Stimulated activated CD4-positive, alpha-beta T cell treated with anti-CD3 and anti-CD28 coated beads, Interleukin-2, amount 100 ng/mL, for 48 hours (primary cell): ENCODE measurements at places on chromosomes 2 and 18.

GRCh38 chr18:31884020-31884419 is 58.9 kb downstream of the TRAPPC8 start:
- no peak for DNase-seq

GRCh38 chr2:195734931-195735330 is 77.9 kb downstream of the SLC39A10 start:
- DNase-seq: no peak

DNA sequence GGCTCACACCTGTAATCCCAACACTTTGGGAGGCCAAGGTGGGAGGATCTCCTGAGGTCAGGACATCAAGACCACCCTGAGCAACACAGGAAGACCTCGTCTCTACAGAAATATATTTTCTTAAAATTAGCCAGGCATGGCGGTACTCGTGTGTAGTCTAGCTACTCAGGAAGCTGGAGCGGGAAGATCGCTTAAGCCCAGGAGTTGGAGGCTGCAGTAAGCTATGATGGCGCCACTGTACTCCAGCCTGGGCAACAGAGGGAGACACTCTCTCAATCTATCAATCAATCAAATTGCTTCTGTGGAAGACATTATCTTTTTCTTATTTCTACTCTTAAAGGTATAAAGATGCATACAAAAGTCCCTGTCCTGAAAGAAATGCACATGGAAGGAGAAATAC is 11.3 kb downstream of the FEZ2 start:
- DNase-seq: no peak

DNA sequence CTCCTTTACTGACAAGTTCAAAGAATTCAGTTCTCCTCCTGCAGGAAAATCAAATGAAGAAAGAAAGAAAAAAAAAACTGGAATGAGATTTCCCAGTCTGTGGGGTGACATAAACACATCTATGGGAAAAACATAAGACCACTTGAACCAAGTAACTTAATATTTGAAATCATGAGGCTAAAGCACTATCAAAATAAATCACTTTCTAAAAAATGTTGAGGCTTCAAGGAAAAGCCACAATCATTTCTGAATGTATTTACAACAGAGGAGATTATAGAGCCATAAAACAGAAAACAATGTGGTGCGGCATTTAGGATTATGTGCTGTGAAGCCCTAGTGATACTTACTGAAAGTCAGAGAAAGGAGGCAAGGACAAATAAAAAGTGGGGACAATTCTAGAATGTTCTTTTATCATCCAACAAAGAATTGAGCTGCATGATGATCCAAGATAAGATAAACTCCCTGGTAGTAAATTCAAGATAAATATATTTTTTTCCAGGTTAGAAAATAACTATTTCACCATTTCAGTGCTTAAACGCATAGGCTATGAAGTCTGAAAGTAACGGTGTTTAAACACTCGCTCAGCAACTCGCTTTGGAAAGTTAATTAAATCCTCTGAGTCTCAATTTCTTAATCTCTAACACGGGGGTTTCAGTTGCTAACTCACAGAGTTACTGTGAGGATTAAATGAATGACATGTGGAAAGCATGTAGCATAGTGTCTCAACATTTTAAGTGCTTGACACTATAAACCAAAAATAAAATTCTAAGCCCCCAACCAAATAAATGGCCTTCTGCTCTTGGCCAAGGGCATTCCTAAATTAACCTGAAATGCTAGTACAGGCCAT is 288.5 kb downstream of the AGPS start:
- no peak for DNase-seq

- no peak for DNase-seq
Observed at GRCh38 chr18:49359732-49360444, 100.6 kb downstream of the DYM start.

GRCh38 chr2:162840598-162841246 is 2.2 kb upstream of the KCNH7 start:
- peak; percentile 2 for DNase-seq

DNA sequence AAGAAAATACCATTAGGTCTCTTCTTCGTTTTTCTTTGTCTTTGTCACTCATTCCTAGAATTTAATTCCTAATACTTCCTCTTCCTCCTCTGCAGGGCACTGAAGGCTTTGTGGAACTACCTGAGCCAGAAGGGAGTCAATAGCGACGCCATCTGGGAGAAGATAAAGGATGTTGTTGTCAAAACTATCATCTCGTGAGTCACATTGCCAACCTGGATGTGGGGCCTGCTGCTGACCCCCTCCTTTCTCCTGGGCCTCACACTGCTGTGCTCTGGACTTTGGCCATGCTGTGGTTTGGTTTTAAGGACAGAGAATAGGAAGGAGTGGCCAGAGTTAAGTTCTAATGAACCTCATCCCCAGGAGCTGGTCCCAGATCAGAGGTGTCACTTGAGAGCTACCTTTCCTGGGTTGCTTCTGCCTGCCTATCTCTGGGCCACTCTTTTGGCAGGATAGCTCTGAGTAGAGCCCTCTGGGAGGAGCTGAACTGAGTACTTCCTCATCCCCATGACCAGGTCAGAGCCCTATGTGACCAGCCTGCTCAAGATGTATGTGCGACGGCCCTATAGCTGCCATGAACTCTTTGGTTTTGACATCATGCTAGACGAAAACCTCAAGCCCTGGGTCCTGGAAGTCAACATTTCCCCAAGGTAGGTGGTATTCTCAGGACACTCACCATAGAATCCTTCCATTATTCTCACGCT is 33.1 kb upstream of the CYP27A1 start:
- DNase-seq: no peak

DNA sequence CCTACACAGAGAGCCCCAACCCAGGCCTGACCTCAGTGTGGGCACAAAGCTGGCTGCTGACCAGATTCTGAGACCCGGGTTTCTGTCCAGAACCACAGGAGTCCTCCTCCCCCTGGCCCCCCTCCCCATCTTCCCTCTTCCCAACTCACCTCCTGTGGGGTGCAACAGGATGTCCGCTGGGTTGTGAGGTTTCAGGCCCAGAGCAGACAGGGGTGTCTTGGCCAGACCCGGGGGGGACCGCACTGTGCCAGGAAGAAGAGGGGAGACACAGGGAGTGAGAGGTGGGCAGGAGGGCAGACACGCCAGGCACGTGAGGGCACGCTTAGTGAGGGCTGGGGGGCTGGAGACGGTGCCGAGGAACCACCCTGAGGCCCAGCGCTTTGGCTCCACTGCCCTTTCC is 171.5 kb downstream of the TNS1 start:
- no peak for DNase-seq

DNA sequence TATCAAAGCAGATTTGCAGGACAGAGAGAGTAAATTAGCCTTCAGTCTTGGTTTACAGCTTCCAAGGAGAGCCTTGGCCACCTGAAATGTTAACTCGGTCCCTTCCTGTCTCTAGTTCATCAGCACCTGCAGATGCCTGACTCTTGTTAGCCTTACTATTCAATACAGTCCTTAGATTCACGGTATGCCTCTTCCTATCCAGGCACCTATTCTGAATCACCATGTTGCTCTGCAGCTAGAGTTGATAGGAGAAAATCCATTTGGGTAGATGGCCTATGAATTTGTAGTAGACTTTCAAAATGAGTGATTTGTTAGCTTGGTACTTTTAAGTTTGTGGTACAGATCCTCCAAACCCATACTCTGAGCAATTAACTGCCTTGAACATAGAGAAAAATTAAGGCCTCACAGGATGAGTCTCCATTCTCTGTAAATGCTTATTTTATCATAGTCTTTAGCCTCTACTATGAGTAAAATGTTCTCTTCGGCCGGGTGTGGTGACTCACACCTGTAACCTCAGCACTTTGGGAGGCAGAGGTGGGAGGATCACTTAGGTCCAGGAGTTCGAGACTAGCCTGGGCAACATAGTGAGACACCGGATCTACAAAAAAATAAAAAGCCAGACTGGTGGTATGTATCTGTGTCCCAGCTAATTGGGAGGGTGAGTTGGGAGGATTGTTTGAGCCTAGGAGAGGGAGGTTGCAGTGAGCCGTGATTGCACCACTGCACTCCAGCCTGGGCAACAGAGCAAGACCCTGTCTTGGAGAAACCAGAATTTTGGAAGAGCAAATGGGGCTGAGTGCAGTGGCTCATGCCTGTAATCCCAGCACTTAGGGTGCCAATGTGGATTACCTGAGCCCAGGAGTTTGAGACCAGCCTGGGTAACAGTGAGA is 32.9 kb downstream of the PTCD3 start:
- DNase-seq: no peak

GRCh38 chr2:197057959-197058358 is 131.5 kb upstream of the PGAP1 start:
- no peak for DNase-seq

DNA sequence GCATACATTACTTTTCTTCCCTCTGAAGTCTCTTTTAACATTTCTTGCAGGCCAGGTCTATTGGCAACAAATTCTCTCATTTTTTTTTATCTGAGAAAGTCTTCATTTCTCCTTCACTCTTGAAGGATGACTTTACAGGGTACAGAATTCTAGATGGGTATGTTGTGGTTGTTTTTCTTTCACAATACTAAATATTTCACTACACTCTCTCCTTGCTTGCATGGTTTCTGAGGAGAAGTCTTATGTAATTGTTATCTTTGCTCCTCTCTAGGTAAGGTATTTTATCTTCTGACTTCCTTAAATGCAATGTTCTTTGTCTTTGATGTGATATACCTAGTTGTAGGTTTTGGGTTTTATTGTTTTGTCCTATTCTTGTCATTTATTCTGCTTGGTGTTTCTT is 371.1 kb downstream of the FIGN start:
- DNase-seq: no peak

- no peak for DNase-seq
Observed at GRCh38 chr2:200814917-200815316, 3.2 kb downstream of the BZW1 start.

GRCh38 chr2:197626965-197627625 is 48.3 kb downstream of the RFTN2 start:
- no peak for DNase-seq

GRCh38 chr18:21047126-21047525 is 64.5 kb downstream of the ROCK1 start:
- no peak for DNase-seq

- DNase-seq: no peak
Observed at GRCh38 chr2:51695531-51695930, 663.6 kb upstream of the NRXN1 start.

DNA sequence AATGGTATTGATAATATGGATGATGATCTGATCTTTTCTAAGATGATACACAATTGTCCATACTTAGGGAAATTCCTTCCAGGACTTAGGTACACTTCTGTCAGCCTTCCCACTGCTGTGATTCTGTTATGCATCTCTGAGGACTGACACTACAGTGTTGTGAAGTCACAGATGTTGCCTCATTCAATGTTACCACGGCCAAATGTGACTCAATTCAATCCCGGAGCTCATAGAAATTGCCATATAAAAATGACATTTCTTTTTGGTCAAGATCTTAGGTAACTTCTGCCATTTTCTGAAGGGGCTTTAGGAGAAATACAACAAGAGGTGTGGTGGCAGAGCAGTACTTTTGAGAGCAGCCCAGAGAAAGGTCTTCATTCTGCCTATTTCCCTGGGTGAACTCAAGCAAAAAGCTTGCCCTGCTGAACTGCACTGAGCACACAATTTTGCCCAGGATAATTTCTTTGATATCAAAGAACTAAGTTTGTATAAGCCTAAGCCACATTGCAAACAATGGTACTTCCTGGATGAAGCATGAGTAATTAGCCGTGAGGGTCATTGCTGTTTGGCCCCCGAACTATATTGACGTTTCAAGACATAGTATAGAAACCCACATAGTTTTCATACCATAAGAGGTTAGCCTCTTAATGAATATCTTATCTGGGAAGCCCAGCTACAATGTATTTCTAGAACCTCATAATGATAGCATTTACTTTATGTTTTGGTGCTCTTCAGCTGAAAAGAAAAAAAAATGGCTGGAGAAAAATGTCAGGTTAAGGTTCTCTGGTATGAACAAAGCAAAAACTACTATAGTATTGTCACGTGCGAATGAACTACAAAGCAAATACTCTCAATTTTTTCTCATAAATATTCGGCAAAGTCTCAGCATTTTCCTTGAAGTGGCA is 437.4 kb downstream of the MEIS1 start:
- DNase-seq: no peak

- no peak for DNase-seq
Observed at GRCh38 chr2:237113026-237113795, 27.5 kb downstream of the COPS8 start.

GRCh38 chr18:65761636-65762295 is 11.0 kb downstream of the CDH7 start:
- DNase-seq: no peak

DNA sequence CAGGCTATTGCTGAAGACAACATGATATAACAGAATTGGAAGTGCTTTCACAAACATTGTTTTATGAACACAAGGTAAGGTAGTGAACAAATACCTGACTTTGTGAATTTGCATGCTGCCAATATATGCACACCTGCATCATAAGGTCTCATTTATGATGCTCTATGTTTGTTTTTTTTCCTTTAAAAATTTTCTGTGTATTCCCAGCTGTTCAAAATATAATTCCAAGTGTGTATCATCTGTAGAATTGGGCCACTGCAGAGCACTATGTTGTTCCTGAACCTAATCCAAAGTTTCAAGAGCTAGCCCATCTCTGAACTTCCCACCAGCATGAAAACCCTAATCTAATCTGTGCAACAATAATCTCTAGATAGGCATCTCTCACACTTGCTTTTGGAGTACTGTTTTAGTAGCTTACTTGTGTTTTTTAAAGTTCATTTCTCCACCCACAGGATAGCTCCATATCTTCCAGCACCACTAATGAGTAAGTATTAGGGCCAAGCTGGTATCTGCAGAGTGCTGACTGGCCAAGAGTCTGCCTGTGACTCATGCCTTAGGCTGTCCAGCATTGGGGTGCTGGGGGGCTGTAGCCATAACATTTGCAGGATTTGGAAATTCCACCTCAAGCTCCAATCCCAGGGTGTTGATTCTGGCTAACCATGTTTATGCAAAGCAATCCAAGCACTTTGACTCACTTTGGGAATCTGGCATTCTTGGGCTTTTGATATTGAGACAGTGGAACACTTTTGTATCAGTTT is 208.2 kb upstream of the REV1 start:
- no peak for DNase-seq

- no peak for DNase-seq
Observed at GRCh38 chr18:69978732-69979715, 31.4 kb upstream of the CD226 start.

DNA sequence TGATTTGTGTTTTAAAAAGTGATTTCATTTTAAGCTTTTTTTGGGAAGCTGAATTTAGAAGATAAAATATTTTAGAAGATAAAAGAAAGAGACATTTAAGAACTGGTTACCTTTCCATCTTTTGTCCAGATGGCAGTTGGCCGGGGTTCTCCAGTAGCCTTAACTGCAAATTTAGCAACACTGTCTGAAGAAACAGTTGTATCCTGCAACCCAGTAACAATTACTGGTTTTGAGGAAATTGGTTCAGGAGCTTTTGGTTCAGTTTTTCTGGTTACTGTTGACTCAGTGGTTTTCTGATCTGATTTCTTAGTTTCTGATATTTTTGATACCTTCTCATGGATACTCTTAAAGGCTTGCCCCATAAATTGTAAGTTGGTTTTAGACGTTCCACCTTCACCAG is 49.9 kb downstream of the PLEKHA3 start:
- DNase-seq: no peak
